Kidney glomerular epithelial cell (primary cell): ENCODE measurements at places on chromosomes 3 and 15.

- DNase-seq: no peak
Observed at GRCh38 chr3:45712434-45713110, 23.4 kb downstream of the SACM1L start.

- DNase-seq: peak; percentile 34
Observed at GRCh38 chr15:74901612-74902063, 5.0 kb downstream of the FAM219B start.

DNA sequence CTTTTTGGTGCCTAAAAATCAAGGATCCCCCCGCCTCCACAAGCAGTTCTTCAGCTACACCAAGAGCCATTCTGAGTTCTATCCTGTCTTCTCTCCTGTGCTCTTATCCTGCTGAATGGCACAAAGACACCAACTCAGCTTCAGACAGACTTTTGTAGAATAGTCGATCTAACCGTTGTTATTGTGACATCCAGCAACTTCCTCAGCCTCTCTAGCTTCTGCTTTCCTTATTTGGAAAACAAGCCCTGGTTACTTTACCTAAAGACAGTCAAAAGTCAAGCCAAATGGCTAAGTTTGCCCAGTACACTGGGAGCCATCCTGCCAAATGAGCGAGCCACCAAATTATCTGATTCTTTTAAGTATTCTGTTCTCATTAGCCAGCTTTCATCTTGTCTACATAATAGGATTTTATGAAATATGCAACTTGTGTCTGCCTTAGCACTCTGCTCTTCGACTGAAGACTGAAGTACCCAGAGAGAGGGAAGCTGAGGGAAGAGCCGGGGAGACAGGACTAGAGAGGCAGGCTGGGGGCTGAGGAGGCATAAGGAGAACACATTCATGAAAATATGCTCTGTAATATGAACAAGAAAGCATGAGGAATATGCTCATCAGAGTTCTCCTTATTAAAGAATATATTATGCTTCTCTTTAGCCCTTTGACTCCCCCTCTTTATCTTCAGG lies 35.1 kb downstream of the LYZL4 start:
- DNase-seq: no peak

DNA sequence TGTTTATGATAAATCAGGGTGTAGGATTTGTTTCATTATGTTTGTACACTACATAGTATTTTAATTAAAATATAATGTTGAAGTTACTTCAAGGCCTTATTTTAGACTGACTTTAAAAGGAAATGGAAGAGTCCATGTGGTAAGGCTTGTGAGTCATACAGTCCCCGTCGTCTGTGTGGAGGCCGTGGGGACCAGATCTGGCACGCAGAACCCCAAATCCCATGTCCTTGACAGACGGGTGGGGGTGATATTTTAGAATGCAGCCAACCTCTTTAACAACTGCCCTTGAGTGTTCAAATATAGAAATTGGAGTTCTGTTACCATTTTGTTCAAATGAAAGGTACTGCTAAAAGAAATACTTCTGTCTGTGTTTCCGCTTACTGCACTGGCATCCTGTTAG lies 35.8 kb downstream of the ABHD17C start:
- DNase-seq: no peak

DNA sequence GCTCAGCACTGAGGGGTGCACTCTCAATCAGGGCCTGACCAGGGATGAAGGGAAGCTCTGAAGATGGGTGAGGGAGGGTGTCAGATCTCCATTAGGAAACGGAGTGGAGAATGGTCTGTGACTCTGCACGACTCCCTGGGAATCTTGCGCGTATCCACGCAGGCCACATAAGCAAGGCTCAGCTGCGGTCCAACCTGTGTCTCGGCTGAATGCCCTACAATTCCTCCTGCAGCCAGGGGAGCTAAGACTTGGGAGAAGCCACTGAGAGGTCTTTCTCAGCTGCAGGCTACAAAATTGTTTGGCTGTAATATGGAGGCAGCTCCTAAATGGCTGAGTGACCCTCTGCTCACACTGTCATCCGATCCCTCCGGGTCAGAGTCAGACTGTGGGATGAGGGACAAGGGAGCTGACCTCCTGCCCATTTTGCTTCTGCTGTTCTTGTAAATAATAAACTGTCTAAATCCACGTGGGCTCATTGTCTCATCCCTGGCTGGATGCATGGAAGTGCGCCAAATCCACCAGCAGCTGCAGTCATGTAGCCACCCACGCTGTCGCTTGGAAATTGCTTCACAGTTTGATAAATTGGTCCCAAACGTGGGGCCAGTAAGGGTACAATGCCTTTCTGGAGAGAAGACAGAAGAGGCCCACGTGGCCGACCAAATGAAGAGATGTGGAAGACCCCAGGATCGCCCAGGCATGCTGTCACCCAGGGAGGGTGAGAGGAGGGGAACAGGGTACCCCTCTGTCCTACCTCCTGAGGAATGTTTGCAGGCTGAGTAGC lies 30.5 kb downstream of the ALS2CL start:
- peak; percentile 41 for DNase-seq

DNA sequence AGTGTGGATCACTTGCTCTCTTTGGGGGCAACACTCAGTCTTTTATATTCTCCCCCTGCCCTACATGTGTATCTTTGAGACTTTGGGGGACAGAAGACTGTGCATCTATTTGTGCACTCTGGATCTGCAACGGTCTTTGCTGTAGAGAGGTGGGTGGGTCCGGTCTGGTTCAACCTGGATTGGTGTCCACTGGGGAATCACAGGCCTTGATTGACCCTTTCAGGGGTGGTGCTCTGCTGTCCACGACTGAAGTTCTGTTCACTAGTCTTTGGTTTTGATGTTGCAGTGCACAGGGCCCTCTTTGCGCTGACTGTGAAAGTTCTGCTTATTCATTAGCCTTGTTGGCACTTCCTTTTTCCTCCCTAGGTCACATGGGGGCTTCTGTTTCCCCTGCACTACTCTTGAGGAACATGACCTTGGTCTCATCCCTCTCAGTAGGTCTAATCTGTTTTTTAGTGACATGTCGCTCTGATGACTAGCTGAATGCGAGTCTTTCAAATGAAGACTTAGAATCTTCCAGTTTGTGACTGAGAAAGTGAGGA lies 284.2 kb downstream of the SV2B start:
- DNase-seq: no peak

- DNase-seq: no peak
Observed at GRCh38 chr3:59418836-59419235, 369.0 kb upstream of the CFAP20DC start.

- DNase-seq: no peak
Observed at GRCh38 chr3:46065750-46066256, 38.5 kb upstream of the XCR1 start.

- no peak for DNase-seq
Observed at GRCh38 chr15:78682693-78683410, 41.8 kb upstream of the CHRNB4 start.

GRCh38 chr15:80170596-80170995 lies 17.8 kb downstream of the FAH start:
- DNase-seq: no peak

DNA sequence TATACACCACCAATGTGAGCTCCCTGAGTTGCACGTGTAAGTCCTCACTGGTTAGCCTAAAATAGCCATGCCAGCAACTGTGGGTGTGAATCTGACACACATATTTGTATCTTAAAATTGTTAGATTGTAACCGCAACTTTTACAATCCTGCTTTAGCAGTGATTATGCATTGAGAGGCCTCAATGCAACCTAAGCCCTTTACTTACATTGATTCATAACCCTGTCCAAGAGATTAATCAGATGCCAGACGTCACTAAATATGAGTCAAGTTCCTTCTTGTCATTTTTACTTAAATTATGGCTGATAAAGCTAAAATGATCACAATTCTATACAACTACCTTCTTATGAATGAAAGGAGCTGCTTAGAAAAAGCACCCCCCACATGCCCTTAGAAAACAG lies 46.9 kb downstream of the IL17RD start:
- no peak for DNase-seq

- no peak for DNase-seq
Observed at GRCh38 chr15:62491642-62492041, 326.6 kb upstream of the C2CD4B start.

DNA sequence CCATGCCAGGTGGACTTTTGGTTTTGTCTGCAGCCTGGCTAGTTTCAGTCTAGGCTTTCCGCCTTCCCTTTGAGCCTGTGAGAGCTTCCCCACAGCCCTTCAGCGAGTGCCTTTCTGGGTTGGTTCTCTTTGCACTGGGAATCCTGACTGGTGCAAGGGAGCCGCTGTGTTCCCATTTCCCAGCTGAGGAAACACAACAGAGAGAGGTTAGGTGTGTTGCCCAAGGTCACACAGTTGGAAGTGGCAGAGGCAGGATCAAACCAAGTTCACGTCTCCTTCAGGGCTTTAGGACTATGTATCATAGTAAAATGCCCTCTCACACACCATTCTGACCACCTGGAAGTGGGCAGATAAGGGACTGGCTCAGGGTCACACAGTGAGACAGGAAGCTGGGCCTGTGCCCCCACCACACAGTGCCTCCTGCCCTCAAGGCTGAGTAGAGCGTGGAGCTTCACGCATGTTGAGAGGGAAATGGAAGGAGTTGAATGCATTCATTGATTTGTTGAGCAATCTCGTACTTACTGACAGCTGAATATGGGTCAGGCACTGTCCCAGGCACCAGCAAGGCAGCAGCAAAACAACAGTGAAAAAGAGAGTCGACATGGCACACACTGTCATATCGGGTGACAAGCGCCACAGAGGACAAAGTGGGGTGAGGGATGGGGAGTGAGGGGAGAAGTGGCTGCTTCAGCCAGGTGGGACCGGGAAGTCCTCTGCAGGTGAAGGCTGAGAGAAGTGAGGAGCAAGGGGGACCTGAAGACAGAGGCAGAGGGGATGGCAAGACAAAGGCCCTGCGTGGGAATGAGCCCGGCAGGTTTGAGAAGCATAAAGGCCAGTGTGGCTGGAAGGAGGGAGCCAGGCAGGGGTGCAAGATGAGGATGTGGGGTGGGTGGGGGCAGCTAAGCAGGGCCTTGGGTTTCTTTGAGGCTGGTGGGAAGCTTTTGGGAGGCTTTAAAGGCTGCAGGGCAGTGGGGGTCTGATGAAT lies 12.3 kb upstream of the ANPEP start:
- no peak for DNase-seq

DNA sequence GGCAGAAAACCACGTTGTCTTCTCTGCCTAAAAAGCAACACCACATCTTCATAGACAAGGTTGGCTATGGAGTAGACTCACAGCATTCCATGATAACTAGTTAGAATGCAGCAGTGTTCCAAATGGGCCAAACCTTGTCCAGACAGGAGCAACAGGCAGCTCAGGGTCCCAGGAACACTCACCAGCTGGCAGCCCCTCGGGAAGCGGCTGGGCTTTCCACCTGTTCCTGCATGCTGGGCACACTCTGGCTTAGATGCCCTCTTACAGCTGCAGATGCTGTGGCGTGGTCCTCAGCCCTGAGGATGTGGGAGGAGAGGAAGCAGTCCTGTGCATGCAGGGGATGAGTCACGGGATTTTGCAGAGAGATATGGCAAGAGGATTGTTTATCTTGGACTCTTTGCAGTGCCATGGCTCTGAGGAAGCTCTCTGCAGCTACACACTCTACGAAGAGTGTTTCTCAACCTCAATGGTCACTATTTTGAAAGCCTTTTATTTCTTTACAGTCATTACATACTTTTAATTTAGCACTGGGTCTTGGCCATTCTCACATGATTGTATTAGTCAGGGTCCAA lies 11.3 kb downstream of the NRROS start:
- DNase-seq: peak; percentile 93

DNA sequence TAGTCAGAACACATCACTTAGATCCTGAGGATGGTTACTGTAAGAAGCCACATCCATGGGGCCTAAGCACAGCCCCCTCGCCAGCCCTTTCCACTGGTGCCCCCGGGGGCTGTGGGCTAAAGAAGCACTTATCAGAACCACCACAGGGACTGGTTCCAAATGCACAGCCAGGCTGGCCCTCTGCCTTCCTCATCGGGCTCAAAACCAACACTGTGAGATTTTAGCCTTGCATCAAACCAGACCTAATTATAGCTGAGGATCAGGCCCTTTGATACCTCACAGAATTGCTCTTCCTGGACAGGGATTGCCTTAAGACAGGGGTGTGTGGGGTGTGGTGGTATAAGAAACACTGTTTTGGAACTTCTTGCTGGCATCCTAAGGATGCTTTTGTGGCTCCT lies 23.7 kb downstream of the SRPRB start:
- no peak for DNase-seq

- no peak for DNase-seq
Observed at GRCh38 chr3:149479621-149480325, 5.3 kb downstream of the TM4SF4 start.

GRCh38 chr3:135965129-135965505 lies 411 bp upstream of the PPP2R3A start:
- no peak for DNase-seq

GRCh38 chr3:64686446-64686908 lies 1.3 kb downstream of the ADAMTS9 start:
- peak; percentile 74 for DNase-seq

DNA sequence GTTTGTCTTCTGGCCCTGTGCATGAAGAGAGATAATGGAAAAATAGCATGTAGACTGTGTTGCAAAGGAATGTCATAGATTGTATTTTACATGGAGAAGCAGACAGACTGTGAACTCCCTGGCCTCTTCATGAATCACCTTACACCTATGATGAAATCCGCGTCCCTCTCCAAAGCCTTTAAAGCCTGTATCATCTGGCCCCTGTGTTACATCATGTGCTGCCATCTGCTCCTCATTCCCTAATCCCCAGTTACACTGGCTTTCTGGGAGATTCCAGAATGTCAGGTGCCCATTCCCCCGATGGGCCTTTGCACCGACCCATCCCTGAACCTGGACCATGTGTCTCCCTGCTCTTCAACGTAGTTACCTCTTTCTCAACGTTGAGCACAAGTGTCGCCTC lies 190.8 kb downstream of the ADAMTSL3 start:
- DNase-seq: no peak
